ENCODE measurements at places on chromosomes 3 and 15.
A peak's percentile ranks its signal among the peaks of the same experiment; 100 is the strongest.

DNA sequence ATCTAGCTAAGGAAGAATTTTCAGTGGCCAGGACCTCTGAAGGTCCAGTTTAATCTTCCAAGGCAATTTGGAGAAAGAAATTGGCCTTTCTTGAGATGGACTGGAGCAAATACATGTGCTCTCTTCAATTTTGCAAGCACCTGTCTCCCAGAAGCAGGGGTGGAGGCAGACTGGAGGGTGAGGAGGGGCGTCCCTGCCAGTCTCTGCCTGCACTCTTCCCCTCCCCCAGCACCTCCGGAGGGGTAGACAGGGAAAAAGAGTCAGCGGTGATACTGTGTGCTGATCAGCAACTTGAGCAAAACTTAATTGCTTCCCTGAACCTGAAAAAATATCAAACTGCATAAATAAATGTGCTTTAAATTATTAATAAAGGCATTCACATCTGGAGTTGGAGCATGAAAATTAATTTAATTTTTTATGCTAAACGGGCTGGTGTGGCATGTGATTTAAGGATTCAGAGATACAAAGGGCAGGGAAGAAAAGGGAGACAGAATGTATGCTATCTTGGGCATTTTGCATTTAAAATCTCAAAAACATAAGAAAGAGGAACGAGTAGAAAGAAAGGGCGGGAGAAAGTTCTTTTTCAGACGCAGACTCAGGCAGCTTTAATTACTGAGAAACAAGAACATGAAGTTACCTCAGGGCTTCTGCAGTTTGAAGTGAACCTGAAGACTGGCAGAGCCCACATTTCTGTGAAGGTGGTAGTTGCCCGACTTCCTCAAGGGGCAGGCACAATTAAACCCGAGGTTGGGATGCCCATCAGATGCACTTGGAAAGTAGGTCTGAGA is 319.7 kb downstream of the UACA start:
- no peak for DNase-seq

- DNase-seq, result peak; percentile 31
These were observed 4.1 kb downstream of the CD80 start for GRCh38 chr3:119555309-119555735.

GRCh38 chr3:127296166-127296565 is 8.3 kb upstream of the PRR20G start:
- no peak for DNase-seq

DNA sequence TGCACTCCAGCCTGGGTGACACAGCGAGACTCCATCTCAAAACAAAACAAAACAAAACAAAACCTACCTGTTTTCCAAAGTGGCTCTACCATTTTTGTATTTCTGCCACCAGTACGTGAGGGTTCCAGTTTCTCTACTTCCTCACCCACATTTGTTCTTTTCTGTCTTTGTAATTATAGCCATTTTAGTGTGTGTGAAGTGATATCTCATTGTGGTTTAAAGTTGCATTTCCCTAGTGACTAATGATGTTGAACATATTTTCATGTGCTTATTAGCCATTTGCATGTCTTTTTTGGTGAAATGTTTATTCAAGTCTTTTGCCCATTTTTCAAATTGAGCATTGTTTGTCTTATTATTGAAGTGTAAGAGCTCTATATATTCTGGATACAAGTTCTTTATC is 50.7 kb downstream of the TRA2B start:
- no peak for DNase-seq

DNA sequence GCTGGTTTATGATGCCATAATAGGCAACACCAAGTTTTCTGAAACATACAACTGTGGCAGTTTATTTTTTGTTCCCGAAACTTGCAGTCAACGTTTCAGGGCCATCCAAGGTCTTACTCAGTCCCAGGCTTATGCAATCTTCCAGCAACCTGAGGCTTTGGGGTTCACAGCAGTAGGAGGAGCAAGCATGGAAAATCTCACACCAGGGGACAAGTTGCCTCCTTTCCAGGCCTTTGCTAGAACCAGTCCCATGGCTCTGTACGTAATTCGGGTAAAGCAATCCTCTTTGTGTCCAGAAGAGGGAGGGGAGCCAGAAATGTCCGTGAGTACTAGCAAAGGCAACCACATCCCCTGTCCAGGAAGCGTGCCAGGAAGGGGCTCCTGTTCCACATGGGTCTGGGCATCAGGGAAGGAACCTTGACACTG is 4.7 kb upstream of the FAM240A start:
- DNase-seq, result no peak

Measured in endothelial cell of umbilical vein (primary cell).